Left ventricle myocardium inferior (tissue), 1 donor: ENCODE measurements at places on chromosomes 6 and 20. TPM values are rescaled to one million over a fixed set of nuclear protein-coding genes. Genes with fewer than 3 reads are reported as not detected.

DNA sequence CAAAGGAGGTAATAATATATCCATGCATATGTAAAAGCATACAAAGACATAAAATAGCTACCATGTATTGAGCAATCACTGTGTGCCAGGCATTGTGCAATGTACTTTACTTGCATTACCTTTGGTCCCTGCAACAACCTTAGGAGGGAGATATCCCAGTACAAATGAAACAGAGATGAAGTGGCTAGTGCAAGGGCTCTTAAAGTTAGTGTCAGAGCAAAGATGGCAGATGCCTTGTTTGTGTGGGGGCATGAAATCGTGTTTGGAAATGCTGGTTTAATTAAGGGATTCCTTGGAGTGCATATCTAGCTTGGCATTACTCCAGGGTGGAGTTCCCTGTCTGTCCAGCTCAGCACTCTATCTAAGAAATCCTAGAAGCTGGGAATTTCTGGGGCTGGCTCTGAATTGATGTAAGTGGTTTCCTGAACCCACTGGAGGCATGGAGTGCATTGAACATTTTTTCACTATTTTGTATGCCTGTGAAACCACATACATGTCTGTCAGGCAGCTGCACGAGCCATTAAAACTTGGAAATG, 9.8 kb downstream of the PAQR8 start:
- DNase-seq, result no peak

Gene CLDN20
- not detected for total RNA-seq

- no peak for DNase-seq
Observed at GRCh38 chr6:159973951-159974350, 5.1 kb downstream of the IGF2R start.

DNA sequence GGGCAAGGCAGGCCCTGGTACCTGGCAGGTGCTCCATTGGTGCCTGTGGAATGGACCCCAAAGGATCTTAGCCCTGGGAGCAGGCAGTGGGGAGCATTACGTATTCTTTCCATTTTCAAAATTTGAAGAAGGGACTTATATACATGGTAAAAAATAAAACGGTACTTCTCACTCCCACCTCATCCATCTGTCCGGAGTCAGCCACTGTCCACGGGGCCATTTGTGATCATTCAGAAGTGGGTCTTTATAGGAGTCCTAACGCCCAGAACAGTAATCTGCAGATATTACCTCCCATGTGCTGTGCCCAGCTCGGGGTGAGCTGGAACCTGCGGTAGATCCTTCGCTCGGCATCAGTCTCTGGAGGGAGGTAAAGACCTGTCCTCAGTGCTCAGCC, 110.4 kb downstream of the SYCP2 start:
- no peak for DNase-seq

Gene ADGRF5
- 42.1 TPM for total RNA-seq

DNA sequence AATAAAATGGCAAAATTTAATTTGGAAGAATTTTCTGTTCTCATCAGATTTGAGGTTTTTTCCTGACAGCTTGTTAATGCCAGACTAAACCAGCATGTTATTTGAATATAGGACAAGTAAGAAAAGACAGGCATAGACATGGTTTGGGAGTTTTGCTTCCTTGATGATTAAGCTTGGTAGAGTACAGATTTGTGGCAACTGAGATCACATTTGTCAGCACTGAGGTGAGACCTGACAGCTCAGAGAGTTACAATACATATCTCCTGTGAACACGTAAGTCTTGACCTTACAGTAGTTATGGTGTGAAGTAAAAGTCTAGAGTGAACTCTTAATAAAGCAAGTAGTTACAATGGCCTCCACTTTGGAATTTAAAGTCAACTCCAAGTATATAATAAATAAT, 34.5 kb downstream of the CENPW start:
- DNase-seq, result no peak

DNA sequence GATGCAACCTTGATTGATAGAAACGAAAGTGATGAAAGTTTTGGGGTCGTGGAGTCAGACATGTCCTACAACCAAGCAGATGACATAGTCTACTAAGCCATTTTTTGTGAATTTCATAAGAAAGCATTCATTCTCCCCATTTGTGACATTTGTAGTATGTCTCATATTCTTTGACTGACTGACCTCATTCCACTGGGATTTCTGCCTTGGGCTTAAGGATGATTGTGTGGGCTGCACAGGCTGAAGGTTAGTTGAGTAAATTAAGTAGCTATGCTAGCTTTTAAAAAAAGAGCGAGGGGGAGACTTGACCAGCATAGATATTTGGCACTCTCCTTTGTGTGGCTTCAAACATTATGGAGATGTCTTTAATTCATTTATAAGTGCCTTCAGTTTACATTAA, 28.9 kb downstream of the STMND1 start:
- no peak for DNase-seq

DNA sequence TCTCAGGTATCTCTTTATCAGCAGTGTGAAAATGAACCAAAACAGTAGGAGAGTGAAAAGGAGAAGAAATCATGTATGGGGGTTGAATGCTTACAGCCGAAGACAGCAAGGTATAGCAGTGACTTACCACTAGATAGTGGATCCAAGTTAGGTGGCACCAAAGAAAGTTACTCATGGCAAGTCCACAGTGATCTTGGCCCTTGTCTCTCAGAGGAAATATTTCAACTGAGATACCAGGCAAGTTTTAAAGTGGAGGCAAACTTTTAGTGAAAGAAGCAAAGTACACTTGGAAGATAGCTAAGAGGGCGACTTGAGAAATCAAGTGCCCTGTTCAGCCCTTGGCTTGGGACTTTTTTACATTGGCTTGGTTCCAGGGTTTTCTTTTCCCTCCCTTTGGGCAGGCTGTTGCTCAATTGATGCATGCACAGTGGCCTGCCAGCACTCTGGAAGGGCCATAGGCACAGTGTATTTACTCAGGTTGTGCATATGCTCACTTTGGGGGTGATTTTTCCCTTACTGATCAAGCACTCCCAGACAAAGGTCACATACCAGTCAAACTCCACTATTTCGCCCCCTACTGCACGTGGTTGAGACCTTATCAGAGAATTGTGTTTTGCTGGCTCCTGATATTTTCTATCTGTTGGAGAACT, 329.5 kb upstream of the KHDRBS2 start:
- no peak for DNase-seq

DNA sequence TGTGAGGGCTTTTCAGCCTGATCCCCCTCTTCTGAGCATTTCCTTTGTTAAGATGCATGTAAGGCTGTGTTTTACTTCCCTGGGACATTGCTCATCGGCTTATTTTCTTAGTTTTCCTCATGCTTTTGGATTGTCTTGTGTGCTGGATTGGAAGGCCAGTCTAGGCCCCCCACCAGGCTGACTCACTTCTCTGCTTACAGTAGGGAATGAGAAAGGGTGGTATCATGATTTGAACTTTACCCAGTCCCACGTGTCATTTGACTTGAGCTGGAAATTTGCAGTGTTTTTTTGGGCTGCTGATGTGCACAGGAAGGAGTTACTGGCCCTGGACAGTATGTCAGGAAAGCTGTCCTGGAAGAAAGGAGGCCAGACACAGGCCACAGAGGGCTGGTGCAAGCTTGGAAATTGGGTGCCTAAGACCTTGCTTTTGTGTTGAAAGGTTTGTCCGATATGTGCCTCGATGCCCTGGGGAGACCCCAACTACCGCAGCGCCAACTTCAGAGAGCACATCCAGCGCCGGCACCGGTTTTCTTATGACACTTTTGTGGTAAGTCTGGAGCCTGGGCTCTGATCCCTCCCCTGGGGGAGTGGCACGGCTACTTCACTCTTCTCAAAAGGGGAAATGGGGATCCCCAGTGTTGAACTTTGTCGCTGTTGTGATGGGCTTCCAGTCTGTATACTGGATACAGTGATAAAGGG, 12.8 kb downstream of the RNF114 start:
- DNase-seq, result no peak

DNA sequence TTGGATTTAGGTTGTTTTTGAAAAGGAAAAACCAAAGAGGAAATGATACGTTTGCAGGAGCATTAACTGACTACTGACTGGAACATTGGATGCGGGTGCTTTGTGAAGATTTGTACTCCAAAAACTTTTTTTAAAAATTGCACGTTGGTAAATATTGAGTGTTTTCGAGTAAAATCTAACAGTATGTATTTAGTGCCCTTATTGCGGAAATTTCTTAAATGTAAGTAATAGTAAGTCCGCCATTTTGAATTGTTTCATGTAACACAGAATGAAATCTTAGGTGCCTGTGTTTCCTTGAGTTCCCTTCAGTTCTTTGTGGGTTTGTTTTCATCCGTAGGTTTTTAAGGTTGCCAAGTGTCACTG, 15.2 kb upstream of the LIN28B start:
- DNase-seq, result no peak

Gene HEBP2
- 101 TPM for total RNA-seq
